ENCODE measurements at places on chromosomes 13 and 19.

DNA sequence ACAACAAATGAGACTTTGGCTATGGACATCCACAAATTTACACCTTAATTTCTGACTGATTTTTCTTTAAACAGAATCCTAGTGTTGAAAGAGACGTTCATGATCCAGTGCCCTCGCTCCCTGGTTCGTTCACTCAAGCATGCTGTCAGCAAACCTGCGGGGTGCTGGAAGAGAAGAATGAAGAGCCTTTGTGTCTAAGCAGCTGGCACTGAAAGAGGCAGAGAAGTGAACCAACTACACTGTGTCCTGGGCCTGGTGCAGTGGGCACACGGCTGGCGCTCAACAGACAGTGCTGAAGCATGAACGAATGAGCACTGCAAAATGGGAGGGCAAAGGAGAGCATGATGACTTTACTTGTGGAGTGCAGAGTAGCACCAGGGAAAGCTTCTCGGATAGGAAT is 46.8 kb downstream of the MIPEP start:
- DNase-seq: no peak

DNA sequence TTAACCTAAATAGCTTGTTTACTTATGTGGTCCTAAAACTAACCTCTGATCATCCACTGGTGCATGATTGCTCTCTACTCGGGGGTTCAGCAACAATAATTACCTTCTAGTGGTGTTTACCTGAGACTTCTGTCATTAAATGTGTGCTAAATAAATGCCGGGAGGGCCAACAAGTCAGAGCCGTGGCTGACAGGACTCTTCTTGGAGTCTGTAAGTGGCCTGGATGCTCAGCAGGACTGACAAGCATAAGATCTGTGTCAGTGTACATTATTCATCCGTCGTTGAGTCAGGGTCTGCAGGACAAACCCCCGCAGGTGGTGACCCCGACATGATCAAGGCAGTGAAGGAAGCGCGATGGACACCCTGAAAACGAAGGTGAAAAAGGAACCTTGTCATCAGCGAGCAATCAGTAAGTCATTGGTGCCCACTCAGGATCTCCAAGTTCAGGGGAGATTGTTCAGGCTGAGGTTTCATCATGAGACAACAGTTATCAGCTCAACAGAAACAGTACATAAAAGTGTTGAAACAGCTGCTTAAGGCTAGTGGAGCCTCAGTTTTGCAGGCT is 1466.9 kb downstream of the UQCRFS1 start:
- DNase-seq: no peak

- peak; percentile 18 for DNase-seq
These were observed 2.7 kb upstream of the CAPNS1 start for GRCh38 chr19:36136964-36137686.

GRCh38 chr13:90696254-90696653 is 651.2 kb upstream of the MIR17HG start:
- DNase-seq: no peak

- DNase-seq: peak; percentile 20
These were observed 493 bp downstream of the YIPF2 start for GRCh38 chr19:10927730-10928562.

GRCh38 chr19:45791744-45792469 is 738 bp downstream of the DMWD start:
- no peak for DNase-seq

DNA sequence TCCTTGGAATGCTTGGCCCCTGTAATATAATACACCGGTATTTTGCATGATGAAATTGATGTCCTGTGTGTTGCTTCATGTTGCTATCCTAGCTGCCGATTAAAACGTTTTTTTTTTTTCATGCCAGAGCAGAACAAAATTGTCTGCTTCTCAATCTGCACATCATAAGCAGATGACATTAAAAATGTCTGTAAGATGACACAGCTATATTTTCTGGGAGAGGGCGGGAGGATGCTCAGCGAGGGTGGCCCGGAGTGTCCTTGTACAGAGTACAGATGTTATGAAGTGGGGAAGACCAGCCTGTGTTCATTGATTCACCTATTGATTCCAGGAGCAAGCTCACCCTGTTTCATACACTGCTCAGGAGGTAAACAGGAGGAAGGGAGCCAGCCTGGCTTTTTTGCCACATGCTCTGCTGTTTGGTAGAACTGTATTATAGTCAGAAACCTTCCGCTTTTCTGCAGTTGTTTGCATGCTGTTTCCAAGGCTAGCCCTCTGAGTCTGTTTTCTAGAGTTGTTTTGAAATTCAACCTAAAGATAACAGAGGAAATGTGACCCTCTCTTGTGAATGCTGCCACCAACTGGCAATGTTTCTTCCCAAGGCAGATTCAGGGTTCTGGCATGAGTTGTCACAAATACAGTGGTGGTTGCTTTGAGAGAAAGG is 4.7 kb upstream of the IRS2 start:
- peak; percentile 55 for DNase-seq

GRCh38 chr19:13849991-13850909 is 26.7 kb upstream of the NANOS3 start:
- DNase-seq: peak; percentile 76

DNA sequence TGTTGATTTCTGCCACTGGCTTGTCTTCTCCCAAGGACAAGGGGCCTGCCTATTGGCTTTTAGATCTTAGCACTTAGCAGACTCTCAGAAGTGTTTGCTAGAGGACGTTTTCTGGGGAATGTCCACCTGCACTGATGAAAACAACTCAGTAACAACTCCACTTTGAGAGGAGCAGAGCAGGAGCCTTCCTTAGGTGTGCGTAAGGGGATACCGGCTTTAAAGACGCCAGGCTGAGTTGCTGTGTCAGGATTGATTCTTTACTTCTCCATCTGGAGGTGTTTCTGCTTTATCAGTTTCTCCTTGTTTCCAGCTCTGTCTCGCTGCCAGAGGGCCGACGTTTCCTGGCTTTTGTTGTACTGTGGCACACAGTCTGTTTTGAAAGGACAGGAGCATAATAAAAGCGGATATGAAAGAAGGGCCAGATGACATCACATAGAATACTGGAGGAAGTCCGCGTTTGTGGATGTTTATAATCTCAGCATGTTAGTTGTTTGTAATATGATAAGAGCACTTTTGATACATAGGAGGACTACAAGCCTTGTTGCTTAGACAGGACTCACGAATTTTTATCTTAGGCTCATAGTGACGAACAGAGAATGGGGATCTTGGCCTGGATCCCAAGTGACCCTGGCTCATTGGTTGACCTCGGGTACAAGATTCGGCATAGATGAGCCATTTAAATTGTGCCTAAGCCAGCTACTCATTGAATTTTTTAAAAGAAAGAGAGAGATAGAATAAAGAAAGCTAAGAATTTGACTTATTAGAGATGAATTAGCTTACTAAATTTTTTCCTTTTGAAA is 34.6 kb downstream of the COL4A2 start:
- no peak for DNase-seq

DNA sequence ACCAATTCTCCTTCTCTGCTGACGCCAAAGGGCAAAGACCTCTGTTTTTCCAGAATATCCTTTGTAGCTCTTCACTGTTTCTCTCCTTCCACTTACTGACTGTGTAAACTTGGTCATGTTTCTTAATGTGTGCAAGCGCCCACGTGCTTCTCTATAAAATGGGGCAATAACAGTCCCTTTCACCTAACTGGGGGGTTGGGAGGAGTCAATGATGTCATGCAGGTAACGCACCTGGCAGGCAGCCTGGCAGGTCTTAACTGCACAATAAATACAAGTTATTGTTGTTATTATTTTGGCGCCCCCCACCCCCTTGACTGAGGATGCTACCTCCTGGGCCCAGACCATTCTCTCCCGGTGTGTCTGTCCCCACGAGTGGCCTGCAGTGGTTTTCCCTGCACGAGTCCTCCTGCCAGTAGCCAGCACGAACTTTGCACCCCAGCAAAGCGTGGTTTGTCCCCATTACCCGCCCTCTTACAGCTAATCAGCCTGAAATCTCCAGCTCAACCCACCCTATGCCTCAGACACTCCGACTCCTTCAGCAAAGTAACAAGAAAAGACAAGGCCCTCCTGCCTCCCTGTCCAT is 5.3 kb downstream of the SBSN start:
- no peak for DNase-seq

DNA sequence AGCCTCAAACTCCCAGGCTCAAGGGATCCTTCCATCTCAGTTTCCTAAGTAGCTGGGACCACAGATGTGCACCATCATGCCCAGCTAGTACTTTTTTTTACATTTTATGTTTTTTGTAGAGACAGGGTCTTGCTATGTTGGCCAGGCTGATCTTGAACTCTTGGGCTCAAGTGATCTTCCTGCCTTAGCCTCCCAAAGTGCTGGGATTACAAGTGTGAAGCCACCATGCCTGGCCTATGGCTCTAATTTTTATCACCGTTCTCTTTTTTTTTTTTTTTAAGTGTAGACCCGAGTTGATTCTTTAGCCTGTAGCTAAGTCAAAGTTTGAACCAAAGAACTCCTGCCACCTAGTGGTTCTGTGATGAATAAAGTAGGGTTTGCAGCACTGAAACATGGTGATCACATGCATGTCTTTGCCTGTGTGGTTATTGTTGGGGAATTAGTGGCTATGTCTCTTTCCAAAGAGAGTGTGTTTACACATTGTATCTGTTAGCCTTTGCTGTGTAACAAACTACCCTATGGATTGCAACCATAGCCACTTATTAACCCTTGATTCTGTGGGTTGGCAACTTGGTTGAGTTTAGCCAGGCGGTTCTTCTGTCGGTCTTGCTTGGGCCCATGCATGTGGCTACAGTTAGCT is 11.6 kb downstream of the NFILZ start:
- DNase-seq: peak; percentile 36

DNA sequence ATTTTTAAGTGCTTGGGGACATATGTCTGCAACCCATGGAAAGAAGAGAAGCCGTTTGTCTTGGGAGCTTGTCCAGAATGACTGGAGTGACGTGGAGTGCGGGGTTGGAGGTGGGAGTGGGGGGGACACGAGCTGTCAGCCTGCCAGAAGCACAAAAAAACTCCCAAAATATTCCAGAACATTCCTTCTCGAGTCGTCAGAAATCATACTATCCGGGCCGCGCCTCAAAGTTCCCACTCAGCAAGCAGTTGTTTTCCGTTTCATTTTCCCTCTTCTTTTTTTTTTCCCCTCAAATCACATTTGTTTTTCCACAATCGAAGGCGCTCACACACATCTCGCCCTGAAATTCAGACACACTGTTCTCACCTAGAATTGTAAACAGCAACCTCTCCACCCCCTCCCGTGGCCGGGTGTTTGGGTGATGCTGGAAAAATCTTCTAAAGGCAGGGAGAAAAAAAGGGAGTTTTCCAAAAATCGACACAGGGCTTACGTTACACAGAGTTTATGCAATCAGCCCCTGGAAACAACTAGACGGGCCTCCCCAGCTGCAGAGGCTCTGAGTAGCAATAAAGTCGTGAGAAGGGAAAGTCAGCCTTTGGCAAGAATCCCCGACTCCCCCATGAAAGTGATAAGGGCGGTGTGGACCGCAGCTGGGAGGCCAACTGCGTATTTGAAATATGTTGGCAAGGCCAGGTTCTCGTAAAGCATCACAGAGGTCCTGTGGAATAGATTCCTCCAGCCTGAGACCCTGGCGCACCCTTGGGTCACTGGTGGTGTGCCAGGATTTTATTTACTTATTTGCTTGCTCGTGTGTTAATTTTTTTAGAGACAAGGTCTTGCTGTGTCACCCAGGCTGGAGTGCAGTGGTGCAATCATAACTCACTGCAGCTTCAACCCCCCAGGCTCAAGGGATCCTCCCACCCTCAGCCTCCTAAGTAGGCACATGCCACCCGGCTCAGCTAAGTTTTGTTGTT is 31.2 kb upstream of the KLF2 start:
- no peak for DNase-seq

GRCh38 chr19:32029235-32029634 is 316.2 kb upstream of the ZNF507 start:
- no peak for DNase-seq

- no peak for DNase-seq
These were observed 9.2 kb downstream of the CYP2B6 start for GRCh38 chr19:41000310-41000737.

DNA sequence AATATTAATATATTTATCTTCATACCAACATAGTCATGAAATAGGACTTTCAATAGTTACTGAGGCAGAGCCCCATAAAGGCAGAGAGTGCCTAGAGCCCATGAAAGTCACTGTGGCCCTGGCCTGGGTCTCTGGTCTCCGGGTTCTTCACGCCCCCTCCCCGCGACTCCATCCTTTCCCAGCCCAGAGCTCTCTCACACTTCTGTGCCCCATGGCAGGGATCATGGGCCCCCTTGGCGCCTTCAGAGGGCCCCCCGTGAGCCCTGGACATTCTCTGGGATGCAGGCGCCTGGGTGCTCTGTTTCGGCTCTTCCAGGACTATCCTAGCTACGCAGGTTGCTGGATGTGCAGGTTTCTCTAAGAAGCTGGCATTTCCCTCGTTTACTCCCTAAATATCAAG is 228.4 kb downstream of the TEX29 start:
- no peak for DNase-seq

DNA sequence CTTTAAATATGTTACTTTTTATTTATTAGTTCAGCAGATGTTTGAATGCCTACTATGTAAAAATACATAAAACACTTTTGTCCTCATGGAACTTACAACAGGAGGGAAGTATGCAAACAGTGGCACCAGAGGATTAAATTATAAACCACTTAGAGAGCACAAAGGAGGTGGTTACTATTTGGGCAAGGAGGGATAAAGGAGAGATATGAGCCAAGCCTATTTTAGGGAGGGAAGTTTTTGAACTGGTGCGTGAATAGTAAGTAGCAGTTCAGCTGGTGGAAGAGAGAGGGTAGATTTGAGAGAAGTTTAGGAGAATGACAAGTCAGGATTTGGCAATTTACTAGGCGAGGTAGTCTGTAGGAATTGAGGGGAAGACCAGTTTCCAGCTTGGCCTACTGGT is 8.6 kb downstream of the AKAP11 start:
- no peak for DNase-seq

DNA sequence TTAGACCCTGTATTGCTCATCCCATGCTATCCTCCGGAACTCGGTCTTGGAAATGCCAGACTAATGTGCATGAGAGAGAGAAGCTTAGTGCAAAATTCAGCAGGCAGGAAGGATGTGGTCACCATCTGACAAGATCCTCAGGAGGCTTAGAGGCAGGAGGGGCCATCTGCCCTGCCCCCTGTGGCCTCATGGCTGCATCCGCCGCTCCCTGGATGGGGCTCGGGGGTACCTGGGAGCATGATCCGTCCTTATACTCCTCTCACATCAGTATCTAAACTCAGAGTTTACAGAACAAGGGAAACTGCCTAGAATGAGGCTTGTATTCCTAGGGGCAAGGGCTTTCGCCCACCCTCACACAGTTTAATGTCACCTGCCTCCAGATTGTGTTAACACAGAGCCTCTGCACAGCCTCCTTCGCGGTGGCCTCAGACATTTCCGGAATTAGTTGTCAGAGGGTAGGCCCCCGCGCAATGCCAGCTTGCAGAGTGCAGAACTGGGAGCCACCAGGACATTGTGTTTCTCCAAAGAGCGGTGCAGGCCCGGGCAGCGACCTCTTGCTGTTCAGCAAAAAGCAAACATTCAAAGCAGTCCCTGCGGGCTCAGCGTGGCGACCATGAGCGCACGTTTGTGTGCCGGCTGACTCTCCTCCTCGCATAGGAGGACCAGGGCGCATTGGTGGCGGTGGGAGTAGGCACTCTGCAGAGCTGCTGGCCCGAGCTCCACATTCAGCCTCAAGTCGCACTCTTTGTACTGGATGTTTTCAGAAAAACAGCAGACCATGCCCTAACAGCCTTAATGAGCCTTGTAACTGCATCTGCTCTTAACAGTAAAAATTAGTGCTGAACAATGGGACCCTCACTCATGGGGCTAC is 39.1 kb downstream of the GPR12 start:
- peak; percentile 36 for DNase-seq

- DNase-seq: no peak
These were observed 298.7 kb downstream of the HS6ST3 start for GRCh38 chr13:96388598-96388997.
